Activated CD4-positive, alpha-beta T cell treated with anti-CD3 and anti-CD28 coated beads for 4 hours (primary cell): ENCODE measurements at places on chromosomes 2 and 18.

GRCh38 chr2:239891698-239892097 lies 133.4 kb downstream of the NDUFA10 start:
- no peak for DNase-seq

DNA sequence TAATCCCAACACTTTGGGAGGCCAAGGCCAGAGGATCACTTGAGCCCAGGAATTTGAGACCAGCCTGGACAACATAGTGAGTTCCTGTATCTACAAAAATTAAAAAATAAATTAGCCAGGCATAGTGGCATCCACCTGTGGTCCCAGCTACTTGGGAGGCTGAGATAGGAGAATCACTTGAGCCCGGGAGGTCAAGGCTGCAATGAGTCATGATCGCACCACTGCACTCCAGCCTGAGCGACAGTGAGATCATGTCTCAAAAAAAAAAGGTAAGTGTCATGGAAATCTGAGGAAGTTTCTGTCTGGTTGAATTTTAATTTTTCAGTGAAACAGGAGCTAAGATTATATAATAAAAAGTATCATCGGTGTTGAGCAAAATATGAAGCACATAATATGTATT lies 2.5 kb upstream of the C2orf15 start:
- no peak for DNase-seq

- no peak for DNase-seq
Measured at GRCh38 chr2:24183366-24184069, 8.7 kb downstream of the FAM228A start.

DNA sequence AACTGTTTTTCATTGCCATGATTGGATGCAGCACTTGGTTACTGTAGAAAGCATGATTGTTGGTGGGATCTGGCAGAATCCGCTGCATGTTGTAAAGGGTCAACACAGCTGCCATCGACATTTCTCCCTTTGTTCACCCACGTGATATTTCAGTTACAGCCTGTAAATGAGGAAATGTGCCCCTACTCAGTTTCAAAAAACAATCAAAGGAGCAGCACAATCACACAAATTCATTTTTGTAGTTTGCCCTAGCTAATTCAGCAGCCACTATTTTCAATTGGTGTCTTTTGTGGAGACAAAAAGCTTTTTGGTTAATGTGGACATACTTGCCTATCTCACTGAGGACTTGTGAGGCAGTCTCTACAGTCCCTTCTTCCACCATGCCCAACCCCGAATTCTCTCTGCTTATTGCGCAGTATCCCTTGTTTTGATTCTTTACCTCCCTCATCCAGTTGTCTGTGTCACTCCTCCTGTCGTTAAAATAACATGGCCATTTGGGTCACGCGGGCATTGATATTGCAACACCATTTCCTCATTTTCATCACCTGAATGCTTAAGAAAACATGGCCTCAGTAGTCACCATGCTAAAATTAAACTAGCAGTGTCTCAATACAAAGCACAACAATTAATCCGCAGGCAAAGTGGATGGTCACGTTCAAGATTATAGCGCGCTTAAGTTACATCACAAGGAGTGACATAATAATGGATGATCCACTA lies 6.4 kb upstream of the PROC start:
- DNase-seq: no peak

DNA sequence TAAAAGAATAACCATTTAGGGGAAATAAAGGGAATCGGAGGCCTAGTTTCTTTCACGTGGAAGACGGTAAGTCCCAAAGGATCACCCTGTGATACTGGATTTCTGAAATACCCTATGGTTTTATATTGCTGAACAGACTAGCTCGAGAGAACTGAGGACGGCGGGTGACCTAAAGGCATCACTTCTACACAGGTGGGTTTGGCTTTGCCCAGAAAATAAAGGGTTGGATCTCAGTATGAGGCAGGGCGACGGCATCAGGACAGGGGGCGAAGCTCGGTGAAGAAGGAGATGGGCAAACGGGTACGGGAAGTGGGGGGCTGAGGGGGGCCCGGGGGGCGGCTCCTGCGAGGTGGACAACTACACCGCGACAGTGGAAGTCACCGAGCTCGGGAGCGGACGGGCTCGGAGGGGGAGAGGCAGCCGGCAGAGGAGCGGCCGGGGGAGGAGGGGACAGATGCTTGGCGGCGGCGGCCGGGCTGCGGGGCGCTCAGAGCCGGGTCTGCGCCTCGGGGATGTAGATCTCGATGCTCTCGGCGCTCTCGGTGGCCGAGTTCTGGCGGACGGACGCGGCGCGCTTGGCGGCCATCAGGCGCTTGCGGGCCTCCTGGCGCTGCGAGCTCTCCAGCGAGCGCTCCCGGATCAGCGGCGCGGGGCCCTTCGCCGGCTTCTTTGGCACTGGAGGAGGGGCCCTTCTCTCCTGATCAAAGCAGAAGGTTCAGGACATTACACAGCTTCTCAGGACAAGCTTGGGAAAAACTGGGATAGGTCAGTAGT lies 48.9 kb downstream of the TGIF1 start:
- peak; percentile 4 for DNase-seq

GRCh38 chr2:28367667-28368356 lies 24.8 kb upstream of the FOSL2 start:
- no peak for DNase-seq

DNA sequence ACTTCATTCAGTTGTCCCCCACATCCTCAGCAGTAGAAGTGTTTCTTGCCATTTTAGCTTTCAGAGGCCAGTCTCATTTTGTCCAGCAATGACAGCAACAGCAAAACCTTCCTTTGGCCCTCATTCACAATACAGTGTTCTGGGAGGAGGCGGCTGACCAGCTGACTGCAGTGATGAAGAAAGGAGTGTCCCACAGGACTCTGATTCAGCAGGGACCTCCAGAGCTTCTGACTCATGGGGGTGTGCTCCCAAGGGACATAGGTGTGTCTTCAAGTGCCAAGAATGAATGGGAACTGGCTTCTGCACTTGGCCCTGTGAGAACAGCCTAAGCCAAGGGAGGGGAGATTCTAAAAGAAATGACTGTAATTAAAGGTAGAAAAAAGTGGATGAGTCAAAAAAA lies 147.0 kb upstream of the PELI1 start:
- DNase-seq: no peak

DNA sequence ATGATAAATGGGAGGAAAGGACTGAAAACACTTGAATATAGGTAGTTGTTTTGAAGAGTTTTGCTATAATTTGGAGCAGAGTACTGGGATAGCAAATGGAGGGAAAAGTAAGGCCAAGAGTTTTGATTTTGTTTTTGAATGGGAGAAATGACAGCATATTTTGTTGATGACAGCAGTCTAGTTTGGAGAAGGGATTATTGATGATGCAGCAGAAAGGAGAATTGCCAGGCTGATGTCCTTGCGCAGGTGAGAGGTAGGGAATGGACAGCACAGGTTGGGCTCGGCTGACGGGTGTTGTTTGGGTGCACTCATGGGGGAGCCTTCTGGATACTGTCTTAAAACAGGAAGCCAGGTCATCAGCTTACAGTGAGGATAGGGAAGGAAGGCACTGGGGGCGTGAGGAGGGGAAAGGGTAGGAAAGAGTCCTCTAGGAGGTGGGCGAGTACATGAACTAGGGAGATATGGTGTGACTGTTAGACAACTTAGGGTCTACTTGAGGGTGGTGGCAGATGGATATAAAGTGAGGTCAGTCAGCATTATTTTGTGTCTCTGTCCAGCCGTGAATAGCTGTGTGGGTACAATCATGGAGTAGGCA lies 10.4 kb downstream of the NCAPH start:
- no peak for DNase-seq
